Activated naive CD8-positive, alpha-beta T cell treated with anti-CD3 and anti-CD28 coated beads, Interleukin-2, amount 50 U/mL, for 16 hours (primary cell): ENCODE measurements at places on chromosomes 7 and 10.
A peak's percentile ranks its signal among the peaks of the same experiment; 100 is the strongest.

DNA sequence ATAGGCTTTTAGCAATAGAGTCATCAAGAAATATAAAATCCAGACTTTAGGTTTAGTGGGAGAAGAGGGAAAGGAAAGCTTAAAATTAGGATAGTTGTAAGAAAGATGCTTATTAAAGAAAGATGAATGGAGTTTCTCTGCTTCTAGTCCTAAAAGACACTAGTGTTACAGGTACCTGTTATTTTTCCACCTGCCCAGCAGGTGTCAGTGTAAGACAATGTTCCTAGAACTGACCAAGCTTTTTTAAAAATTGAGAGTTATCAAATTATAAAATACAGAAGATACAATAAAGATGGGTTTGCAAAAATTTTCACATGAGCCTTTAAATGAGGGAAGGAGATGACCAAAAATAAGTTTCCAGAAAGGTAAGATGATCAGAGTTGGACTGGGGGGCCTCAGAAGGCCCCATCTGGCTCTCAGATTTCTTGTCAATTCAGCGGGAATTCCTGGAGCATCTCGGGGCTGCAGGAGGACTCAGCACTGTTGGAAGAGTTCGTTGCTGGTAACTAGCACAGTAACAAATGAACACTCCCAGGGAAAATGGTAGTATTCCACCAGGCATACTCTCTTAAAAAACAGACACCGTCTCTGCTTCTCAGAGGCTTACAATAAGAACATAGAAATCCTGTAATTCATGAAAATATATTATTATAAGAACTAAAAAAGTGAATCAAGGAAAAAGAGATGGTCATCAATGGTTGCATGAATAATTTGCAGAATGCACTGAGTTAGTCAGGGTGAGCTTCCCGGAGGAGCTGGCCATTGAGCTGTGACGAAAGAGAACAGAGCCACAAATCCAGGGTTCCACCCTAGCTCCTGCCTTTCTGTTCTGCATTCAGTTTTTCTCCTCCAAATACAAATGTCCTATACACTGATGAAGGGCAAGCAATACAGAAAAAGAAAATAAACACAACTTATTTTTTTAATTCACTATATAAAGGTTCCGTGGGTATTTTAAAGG lies 71.8 kb upstream of the PIK3CG start:
- DNase-seq = peak; percentile 2

GRCh38 chr10:46048152-46048551 lies 2.1 kb upstream of the MSMB start:
- DNase-seq = no peak

- no peak for DNase-seq
Measured at GRCh38 chr10:15436696-15437095, 65.6 kb upstream of the FAM171A1 start.

GRCh38 chr10:68871105-68871711 lies 29.9 kb upstream of the DDX50 start:
- no peak for DNase-seq

GRCh38 chr10:77398558-77398957 lies 239.1 kb downstream of the KCNMA1 start:
- no peak for DNase-seq

DNA sequence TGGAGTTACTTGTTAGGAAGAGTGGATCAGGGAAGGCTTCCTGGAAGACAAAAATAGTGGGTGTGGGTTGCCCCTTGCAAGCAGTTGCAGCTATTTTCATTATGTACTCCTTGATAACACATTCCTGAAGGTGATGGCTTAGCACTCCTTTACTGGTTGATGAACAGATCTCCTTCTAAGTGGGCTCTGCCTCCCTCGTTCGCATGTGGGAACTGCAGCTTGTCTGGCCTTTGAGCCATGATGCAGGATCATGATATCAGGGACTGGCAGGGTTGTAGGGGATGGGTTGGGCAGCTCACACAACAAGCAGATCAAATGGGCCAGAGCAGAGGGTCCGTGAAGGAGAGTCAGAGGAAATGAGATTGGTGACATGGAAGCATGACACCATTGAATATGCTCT lies 28.8 kb upstream of the LRRC4 start:
- DNase-seq = no peak
